Myocyte (in vitro differentiated cells): ENCODE measurements at places on chromosomes 3 and 15.

DNA sequence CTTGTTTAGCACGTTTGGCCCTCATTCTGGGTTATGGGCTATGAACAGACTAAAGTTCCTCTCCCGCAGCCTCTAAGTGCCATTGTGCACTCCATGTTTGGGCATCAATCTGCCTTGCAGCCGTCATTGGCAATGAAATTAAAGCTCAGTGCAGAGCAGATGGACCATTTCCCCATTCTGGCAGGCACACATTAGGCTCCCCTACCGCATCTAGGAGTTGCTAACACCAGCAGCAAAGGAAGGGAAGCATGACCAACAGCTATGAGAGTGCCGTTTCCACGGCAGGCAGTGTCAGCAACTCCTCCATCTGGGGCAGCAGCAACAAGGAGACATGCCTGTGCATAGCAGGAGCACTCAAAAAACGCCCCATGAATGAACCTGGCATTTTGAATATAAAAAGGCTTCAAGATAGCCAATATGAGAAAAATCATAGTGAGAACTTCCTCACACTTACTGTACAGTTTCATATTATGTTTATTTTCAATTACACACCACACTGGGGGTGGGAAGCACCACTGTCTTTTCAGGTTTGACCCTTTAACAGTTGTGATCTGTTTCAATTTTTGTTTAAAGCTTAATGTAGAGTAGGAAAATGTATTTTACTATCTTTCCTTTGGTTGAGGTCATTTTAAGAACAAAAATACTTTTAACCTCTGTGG is 218.7 kb downstream of the KCNMB2 start:
- no peak for DNase-seq

DNA sequence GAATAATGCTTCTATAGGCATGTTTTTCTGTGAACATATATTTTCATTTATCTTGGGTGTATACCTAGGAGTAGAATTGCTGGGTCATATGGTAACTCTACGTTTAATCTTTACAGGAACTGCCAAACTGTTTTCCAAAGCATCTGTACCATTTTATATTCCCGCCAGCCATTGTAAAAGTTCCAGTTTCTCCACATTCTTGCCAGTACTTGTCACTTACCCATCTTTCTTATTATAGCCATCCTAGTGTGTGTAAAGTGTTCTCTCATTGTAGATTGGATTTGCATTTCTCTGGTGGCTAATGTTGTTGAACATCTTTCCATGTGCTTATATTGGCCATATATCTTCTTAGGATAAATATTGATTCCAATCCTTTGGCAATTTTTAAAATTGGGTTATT is 31.2 kb upstream of the CFAP20DC start:
- no peak for DNase-seq

GRCh38 chr15:63194880-63195568 is 5.6 kb downstream of the RAB8B start:
- DNase-seq: no peak

- peak; percentile 53 for DNase-seq
Observed at GRCh38 chr15:57138349-57138788, 219.9 kb downstream of the TCF12 start.

GRCh38 chr15:68154923-68155559 is 50.1 kb downstream of the CALML4 start:
- peak; percentile 72 for DNase-seq
